NCI-H187 treated with DMSO at 0.1 percent for 48 hours (cell line): ENCODE measurements at places on chromosomes 3 and 15.

DNA sequence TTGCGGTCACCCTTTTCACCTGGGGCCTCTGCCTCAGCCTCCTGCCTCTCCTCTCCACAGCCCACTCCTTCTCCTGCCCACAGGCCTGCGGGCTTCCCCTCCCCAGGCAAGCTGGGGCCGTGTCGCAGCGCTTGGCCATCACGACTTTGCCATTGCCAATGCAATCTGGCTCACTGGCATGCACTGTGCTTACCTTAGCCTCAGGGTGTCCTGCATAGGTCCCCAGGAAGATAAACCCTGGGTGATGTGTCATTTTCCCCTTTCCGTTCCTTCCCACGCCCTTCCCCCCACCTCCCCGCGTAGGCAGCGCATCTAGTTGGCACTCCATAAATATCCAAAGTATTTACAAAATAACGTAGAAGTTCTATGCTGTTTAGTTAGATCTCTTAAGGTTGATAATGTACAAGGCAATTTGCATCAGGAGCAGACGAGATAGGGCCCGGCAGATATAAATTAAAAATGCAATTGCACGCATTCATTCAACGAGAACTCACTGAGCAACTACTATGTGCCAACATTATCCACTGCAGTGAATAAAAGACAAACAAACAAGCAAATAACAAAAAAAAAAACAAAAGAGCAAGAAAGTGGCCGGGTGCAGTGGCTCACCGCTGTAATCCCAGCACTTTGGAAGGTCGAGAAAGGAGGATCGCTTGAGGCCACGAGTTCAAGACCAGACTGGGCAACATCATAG is 973 bp upstream of the COPG1 start:
- DNase-seq, result no peak

- no peak for DNase-seq
Observed at GRCh38 chr15:80426316-80426715, 22.1 kb downstream of the ARNT2 start.

GRCh38 chr3:14319654-14320182 is 82.7 kb upstream of the SLC6A6 start:
- DNase-seq, result no peak

GRCh38 chr3:162605651-162606204 is 1109.1 kb downstream of the OTOL1 start:
- no peak for DNase-seq

DNA sequence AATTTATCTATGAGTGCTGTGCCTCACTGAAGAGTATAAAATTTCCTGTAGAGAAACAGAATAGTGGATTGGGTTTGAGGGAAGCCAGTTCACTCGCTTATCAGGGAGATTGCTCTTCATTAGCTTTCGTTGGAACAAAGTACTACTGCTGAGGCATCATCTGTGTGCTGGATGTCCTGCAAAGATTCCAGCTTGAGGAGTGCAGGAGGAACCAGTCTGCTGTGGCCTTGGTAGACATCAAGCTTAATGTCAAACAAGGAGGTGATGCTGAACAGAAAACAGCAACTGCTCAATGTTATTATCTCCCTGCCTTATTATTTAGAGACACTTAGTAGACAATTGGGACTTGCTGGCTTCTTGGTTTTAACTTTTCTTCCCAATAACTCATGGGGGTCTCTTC is 297.5 kb upstream of the DPH6 start:
- no peak for DNase-seq

DNA sequence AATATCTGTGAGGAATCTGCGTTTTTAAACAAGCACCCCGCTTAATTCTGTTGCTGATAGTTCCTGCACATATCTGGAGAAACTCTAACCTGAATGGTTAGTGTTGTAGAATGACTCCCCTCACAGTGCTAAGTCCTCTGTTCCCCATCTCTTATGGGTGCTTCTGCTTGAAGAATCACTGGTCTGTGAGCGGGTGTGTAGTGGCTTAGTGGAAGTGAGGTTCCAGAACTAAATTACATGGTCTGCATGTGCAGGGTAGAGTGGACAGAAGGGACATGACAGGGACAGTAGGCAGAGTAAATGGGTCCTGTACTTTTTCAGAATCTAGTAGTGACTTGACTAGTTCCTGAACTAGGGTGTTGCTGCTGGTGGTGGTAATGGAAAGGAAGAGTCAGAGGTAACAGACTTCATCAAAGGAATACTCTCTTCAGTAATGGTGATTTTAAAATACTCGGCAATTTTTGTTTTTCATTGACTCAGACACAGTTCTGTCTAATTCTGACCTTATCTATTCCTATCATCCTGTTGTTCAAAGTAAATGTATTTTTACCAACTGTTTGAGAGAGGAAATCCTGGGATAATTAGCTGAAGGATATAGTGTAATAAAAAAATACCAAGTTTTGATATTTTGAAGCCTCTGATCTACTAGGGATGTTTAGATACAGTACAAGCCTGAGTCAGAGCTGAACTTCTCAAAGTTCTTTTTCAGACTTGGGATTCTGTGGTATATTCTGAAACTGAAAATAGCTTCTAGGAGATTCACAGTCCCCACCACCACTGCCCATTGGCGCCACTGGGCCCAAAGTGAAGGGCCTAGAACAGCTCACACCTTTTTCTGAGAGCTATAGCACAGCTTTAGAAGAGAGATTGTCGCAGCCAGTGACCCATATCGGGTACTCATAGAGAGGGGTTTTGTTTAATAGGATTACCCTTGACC is 55.5 kb downstream of the FNDC3B start:
- no peak for DNase-seq

DNA sequence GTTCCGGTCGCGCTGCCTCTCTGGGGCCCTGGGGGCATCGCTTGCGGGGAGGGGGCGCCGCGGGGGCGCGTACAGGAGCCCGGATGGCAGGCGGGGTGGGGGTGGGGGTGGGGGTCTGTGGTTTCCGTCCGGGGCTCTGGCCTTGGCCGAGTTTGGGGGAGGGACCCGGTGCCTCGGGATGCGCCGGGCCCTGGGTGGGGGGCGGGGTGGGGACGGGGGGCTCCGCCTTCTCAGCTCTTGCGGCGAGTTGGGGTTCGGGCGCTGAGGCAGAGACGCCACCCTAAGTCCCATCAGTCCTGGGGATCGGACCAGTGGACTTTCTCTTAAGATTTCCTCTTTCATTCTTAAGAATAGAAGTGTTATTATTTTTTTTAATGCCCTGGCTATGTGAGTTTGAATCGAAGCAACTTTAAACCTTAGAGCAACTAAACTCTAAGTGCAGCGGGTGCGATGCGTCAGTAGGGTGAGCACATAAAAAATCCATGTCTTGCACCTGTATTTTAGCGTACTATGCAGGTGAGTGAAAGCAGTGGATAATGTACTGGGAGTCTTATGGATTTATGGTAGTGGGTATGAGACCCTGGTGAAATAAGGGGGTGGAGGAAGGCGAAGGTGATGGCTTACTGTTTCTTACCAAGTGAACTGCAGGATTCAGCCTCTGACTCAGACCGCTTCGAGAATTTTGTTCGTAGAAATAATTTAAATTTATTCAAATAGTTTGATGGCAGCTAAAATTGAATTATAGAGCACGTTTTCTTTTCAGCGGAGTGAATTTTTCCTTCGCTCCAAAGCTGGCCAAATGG is 762 bp downstream of the CTNNB1 start:
- DNase-seq, result no peak

DNA sequence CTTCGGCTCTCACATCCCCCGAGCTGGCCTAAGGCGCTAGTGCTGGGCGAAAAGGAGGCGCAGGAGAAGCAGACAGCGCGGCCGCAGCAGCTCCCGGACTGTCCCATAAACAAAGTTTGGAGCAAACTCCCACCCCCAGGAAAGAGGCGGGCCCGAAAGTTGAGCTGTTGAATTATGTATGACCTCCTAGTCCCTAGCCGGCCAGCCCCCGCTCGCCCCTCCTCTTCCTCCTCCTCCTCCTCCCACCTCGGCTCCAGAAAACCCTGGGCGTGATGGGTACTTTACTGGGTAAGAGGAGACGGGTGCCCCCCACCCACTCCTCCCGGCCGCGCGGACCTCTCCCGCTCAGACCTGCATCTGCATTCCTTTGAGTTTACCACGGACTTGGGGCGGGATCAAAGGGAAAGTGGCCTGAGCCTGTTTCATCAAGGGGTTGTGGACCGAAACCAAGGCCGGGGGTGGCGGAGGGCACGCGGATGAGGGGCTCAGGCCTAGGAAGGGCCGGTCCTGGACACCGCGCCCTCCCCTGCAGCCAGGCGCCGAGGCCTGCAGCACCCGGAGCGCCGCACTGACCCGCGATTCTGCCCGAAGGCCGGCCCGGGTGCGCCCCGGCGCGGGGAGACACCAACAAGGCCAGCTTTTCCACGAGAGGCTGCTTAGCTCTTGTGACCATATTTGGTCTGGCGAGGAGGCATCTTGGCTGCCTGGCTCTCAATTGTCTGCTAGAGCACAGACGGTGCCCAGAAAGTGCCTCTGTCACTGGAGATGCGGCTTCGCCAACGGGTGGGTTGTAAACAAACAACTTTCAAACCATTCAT is at the start of gene WWTR1:
Gene WWTR1, minus strand, starts transcription at position 100 of the 818 bp plus-strand sequence. CDS start 719 bp downstream, outside the sequence.
- no peak for DNase-seq

DNA sequence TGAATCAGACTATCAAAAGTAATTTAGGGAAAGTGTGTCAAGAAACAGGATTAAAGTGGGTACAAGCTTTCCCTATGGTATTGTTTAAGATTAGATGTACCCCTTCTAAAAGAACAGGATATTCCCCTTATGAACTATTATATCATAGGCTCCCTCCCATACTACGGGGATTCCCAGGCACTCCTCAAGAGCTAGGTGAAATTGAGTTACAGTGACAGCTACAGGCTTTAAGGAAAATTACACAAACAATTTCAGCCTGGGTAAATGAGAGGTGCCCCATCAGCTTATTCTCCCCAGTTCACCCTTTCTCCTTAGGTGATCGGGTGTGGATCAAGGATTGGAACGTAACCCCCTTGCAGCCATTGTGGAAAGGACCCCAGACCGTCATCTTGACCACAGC is 240.8 kb upstream of the CNTN6 start:
- DNase-seq, result no peak

DNA sequence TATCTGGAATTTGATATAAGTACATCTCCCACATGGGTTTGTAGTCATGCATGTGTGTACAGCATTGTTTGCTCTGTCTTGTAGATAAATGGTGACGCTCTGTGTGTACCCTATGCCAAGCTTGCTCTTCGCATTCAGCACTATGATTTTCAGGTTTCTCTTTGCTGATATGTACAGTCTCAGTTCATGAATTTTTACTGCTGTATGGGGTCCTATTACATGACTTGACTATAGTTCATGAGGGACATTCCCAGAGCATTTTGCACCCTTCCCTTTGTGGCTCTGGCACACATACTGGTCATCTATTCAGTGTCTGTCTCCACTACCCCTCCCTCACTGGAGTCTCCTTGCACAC is 132.7 kb downstream of the EEFSEC start:
- no peak for DNase-seq

DNA sequence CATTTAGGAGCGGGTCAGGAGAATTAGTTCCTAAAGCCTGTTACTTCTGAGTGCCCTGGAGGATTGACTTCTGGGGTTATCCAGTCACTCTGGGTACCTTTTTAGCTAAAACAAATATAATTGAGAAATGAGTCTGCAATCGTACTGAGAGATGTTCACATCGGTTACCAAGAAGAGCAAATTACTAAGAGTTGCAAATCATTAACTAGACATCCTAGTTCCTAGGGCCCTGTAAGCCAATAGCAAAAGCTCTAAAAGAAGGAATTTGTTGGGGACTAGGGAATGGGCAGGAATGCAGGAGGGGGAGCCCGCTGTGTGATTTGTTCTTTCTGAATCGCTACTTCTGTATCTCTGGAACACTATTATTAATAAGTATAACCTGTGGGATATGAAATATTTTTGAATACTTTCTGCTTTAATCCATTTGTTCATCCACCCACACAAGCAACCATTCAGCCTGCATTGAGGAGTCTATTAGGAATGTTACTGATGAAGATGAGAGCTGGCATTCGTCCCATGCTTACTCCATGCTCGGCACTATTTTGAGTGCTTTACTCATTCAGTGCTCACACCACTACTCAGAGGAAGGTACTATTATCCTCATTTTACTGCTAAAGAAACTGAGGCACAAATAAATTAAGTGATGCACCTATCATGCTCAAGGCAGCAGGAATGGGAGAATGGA is 31.5 kb upstream of the KY start:
- no peak for DNase-seq

GRCh38 chr3:94293793-94294195 is 230.9 kb downstream of the NSUN3 start:
- no peak for DNase-seq

DNA sequence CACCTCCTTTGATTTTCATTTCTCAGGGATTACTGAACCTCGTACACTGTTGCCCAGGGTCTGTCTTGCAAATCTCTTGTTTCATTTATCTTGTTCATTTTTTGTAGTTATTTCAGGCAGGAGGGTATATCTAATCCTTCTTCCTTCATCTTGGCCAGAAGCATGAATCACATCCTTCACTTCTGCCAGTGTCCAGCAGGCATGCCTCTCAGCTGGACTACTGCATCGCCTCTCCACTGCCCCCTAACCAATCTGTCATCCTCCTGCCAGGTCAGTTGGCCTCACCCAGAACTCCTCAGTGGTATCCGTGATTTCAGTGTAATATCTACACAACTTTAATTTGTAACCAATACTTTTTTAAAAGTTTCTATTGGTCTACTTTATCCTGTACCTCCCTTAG is 297.9 kb downstream of the GABRG3 start:
- no peak for DNase-seq

GRCh38 chr3:185959609-185960521 is 22.1 kb upstream of the TRA2B start:
- no peak for DNase-seq

DNA sequence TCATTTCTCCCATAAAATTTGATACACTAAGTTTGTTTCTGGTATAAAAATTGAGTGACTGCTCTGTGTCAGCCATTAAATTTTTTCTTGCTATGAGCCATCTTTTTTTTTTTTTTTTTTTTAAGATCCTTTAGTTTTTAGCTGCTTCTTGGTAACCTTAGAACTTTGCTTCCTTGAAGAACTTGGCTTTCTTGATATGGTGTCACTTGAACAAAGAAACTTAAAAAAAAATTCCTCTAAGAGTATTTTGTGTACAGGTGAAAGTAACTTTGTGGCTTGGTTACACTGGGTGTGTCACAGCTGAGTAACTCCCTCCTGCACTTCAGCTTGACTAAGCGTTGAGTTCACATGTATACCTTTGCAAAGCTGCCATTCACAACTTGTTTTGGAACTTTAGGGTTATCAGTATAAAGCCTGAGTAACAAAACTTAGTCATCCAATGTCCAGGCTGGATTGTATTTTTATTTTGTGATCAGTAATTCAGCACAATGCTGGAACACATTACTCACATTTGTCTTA is 6.5 kb downstream of the CHD2 start:
- no peak for DNase-seq

DNA sequence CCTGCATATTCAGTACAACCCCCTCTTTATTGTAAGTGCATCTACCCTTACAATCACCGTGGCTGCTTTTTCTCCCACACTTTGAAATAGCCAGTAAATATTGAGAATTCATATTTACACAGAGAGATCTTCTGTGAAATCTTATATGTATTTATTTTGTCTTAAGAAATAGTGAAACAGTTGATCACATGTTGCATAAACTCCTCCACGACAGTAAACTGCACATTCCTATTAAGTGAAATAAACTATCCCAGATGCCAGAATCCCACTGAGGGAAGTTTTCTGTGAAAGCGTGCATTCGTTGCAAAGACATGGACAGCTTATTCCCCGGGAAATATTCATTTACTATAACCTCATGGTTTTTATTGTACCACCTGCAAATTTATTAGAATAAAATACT is 796.0 kb downstream of the ROBO2 start:
- DNase-seq, result no peak
